ENCODE measurements at places on chromosomes 7 and 10.

- DNase-seq, result peak; percentile 53
These were observed 33.1 kb downstream of the RCC1L start for GRCh38 chr7:75040512-75040911.

DNA sequence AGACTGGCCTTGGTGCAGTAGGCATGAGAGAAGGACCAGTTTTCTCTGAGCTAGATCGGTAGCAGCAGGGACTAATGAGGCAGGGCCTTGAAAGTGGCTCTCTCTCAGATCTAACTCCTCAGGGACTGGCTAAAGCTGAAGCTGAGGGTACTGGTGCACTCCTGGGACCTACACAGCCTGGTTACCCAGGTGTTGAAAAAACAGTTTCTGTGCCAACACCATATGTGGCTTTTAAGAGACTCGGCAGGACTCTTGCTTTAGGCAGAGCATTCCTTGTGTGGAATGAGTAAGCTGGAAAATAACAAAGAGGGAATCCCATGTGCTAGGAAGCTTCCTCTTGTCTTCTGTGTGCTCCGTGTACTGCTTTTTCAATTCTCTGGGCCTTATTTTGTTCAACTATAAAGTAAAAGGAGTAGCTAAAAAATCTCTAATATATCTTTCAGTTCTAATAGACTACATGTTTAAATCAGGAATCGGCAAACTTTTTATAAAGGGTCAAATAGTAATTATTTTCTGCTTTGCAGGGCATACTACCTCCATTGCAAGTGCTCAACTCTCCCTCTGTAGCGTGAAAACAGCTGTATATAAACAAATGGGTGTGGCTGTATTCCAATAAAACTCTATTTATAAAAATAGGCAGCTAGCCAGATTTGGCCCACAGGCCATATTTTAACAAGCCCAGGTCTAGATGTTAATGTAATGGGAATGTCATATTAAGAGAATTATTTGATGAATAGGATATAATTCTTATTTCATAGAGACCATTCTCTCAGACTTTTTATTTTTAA, 186.1 kb upstream of the KAT6B start:
- no peak for DNase-seq

DNA sequence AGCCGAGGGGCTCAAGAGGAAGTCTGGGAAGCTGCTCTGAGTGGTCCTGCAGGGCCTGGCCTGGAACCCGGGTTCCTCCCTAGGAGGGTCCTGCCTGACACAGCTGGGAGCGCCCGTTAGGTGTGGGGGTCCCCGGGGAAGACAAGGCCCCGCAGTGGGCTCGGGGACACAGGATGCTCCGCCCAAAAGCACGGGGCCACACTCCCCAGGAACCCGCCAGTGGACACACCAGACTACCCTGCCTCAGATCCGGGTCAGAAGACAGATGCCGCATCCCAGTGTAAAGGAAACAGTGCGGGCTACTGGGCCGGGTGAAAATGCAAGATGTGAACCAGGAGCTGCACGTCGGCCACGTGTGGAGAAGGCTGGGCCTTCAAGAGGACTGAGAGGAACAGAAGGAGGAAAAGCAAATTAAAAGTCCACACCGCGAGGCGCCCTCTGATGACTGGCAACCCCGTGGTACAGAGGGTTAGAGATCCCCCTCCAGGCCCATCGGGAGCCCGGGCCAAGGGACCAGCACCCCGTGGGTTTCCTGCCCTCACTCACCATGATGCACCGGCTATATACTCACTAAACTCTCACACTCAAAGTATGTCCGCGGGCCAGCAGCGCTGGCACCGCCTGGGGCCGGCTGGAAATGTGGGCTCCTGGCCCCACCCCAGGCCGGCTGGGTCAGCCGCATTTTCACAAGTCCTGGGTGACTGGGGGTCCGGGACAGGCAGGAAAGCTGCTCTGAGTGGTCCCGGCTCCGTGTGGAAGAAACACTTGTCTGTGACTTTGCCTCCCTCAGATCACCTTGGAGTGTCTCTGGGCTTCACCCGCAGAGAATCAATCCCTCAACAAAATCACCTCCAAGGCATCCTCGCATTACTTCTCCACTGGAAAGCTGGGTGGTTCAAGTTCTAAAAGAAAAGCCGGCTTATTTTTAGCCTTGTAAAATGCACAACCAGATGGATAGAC, 6.1 kb downstream of the STK32C start:
- DNase-seq, result no peak

- no peak for DNase-seq
These were observed 785.9 kb downstream of the GATA3 start for GRCh38 chr10:8840356-8840755.

Measured in GM10248 (cell line).